ENCODE measurements at places on chromosomes 2 and 18.
A peak's percentile ranks its signal among the peaks of the same experiment; 100 is the strongest.

- no peak for DNase-seq
These were observed 330.4 kb upstream of the SMIM21 start for GRCh38 chr18:75757951-75758350.

GRCh38 chr2:17800693-17801458 lies 15.4 kb upstream of the MSGN1 start:
- DNase-seq = peak; percentile 75

GRCh38 chr2:58539973-58540372 lies 298.8 kb upstream of the FANCL start:
- no peak for DNase-seq

DNA sequence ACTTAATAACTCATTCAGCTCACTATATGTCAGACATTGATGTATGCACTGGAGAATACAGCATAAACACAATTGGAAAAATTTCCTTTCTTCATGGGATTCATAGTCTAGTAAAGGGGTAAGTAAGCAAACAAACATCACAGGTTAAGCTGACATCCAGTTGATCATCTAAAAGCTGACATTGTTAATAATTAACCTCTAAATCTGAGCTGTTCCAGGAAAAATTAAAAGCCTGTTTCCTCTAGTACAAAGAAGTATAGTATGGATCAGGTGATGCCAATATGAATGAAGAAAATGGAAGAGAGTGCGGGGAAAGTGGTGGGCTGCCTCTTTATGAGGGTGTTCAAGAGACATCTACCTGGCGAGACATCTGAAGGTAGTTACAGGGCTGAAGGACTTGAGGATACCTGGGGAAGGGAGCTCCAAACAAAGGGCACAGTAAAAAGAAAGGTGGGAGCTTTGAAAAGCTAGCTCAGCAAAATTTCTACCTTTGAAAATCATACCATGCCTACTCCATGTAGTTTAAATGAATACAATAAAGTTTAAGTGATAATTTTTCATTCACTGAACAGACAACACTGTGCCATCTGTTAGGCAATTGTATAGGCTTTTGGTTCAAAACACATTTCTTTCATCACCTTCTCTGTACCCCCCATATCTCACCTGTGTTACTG lies 619.3 kb downstream of the TRIB2 start:
- no peak for DNase-seq
